Central memory CD8-positive, alpha-beta T cell (primary cell): ENCODE measurements at places on chromosomes 6 and 20.

- no peak for DNase-seq
Observed at GRCh38 chr6:140660295-140660694, 1285.8 kb upstream of the CITED2 start.

DNA sequence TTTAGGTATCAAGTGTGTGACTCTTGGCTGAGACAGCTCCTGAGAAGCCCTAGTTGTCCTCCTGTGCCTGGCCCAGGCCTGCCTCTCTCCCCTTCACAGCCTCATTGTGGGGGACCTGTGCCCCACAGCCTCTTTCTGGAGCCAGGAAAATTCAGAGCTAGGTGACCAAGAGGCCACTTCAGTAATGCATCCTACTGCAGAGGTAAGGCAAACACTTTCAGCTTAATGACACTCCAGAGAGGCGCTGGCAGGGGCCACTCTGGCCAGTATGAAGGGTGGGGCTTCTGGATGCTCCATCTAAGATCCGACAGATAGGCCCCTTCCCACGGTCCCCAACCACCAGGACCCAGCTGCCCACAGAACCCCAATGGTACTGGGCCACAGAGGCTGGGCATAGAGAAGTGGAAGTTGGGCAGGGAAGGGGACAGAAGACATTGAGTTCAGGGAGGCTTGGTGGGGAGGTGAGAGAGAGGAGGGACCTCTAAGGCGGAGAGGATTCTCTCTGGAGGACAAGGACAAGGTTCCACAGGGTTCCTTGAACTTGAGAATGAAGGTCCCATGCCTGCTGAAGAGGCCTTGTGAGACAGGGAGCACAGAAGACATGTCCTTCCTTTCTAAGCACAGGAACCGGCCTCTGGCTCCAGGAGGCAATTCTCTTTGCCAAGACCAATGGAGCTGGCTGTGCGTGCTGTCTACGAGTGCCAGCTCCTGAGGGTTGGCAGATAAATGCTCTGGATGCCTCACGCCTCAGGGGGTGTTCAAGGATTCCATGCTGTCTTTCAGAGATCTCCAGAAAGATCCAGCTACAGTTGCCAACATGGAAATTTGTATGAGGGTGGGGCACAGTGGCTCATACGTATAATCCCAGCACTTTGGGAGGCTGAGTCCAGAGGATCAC, 46.4 kb upstream of the TGM2 start:
- no peak for DNase-seq

GRCh38 chr6:76451926-76452709, 379.7 kb upstream of the IMPG1 start:
- no peak for DNase-seq

DNA sequence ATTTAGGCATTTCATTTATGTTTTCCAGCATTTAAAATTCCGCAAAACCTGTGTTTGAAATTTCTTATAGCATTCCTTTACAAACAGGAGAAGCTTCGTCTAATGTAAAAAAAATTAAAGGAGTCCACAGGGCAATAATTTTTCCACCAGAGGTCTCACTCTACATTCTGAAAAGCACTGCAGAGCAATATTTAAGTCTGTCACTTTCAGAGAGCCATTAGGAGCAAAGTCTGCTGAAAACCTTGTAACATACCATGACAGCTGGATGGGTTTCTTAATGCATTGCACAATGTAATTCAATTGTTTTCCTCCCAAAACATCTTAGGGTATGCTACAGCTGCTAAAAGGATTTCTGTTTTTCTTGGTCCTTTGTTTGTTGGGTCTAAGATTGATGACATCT, 18.0 kb downstream of the BAG2 start:
- no peak for DNase-seq

DNA sequence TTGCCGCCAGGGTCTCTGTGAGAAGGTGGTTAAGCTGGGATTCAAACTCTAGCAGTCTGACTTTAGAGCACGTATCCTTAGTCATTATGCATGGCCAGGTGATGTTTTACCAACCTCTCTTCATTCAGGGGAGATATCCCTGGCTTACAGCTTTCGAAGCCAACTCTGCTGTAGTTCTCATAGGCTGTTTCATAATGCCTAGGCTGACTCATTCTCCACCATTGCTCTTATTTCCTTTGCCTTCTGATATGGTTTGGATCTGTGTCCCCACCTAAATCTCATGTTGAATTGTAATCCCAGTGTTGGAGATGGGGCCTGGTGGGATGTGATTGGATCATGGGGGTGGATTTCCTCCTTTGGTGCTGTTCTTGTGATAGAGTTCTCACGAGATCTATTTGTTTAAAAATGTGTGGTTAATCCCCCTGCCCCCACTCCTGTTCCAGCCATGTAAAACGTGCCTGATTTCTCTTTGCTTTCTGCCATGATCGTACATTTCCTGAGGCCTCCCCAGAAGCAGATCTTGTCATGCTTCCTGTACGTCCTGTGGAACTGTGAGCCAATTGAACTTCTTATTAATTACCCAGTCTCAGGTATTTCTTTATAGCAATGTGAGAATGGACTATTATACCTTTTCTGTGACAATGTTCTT, 94.6 kb upstream of the MAN1A1 start:
- no peak for DNase-seq
